NCI-H1436 treated with DMSO at 0.1 percent for 48 hours (cell line): ENCODE measurements at places on chromosomes 5 and 9.

DNA sequence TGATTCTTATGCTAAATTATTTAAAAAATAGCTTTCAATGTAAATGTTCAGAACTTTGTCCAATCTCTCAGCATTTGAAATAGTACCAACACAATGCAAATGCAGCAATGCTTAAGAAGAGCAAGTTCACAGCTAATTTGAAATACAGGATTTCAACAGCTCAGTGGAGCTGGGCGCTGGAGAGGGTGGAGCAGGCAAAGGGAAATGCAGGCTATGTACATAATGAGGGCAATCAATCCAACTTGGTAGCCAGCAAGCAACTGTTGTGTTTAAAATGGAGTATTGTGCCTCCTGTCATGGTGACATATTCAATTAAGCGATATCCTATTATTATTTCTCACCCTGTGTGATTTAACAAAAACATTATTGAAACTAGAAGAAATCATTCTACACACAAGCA lies 568.8 kb downstream of the PSAT1 start:
- DNase-seq: peak; percentile 12

DNA sequence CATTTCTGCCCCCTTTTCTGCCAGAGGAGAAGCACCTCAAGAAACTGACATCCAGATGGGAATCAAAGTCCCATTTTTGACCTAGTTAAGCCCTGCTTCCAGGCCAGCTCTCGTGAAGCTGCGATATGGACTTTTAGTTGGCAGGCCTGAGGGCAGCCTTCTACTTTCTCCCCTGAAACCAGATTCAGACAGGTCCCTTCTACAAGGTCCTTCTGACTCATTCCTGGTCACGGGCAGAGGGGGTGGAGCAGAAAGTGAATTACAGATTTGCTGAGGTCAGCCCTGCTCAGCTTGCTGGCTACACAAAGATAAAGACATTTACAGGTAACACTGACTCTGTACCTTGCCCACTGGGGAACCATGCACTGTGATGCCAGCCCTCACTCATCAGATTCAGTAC lies 52.8 kb upstream of the TUT7 start:
- no peak for DNase-seq

- no peak for DNase-seq
Measured at GRCh38 chr9:21429191-21429590, 11.0 kb upstream of the IFNA1 start.

- no peak for DNase-seq
Measured at GRCh38 chr9:99119976-99120655, 15.2 kb downstream of the TGFBR1 start.

GRCh38 chr9:133733421-133733795 lies 4.7 kb downstream of the SARDH start:
- DNase-seq: no peak

GRCh38 chr9:104091708-104092107 lies 2.4 kb upstream of the SMC2 start:
- peak; percentile 74 for DNase-seq

- DNase-seq: no peak
Measured at GRCh38 chr9:115764645-115765044, 388.9 kb upstream of the PAPPA start.

DNA sequence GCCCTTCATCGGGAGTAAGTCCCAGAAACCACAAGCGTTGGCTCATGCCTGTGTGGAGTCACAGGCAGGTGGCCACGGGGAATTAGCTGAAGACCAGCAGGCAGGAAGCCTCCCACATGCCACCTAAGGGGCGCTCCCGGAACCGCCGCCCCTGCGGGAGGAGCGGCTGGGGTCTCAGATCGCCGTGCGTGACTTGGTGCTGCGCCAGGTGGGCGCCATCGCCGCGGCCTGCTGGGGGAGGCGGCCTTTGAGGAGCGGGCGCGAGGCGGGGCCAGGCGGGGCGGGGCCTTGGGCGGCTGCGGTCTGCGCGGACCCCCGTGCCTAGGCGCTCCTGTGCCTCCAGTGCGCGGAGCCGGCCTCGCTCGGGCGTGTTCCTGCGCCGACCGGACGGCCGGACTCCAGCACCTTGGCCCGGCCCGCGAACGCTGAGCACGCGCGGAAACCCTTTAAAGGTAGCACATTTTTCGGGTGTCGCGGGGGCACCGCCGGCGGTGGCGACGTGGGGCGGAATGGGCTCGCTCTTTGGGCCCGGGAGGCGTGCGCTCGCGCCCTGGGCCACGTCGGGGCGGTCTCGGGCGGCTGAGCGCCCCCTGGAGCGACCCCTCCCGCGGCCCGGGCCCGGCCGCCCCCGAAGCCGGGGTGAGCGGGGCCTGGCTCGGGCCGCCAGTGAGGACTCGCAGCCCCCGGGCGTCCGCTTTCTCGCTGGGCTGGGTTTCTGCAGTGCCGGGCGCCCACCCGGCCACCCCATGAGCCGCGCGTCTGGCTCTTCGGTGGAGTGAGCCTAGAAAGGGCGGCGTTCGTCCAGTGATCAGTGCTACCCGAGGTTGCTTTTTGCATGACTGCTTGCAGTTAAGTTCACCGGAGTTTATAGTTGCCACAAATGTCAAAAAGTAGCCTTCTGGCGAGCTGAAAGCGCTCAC lies 24.5 kb downstream of the LECT2 start:
- no peak for DNase-seq

DNA sequence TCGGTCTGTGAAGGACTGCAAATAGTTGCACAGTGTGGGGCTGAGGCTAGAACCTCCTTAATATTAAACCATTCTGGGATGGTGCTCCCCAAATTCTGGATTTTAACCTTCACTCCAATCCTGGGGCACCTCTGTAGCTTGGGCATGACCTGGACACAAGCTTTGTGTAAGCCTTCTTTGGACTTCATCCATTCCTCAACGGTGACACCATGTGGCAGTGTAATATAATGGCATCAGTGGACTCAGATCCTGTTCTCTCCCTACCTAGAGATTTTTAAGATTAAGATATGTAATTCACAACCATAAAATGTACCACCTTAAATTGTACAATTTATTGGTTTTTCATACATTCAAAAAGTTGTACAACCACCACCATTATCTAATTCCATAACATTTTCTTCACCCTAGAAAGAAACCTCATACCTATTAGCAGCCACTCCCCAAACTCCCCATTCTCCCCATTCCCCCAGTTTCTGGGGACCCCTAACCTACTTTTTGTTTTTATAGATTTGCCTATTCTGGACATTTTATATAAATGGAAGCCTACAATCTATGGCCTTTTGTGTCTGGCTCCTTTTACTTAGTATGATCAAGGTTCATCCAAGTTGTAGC lies 4.8 kb upstream of the PLGRKT start:
- no peak for DNase-seq

DNA sequence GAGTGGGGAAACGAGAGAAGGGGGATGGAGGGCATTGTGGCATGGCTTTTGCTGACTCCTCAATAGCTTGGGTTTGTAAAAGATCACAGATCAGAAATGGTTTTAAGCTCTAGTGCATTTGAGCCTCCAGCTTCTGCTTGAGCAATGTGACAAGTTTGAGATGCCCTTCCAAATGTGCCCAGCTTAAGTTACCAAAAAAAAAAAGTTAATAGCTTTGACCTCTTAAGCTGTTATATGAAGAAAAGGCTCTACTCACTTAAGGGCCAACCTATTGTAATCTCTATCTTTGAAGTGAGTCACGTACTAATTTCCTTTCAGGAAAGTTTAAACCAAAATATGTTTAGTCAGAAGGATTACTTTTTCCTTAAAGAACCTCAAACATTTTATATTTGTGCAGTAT lies 428.8 kb upstream of the ACTBL2 start:
- no peak for DNase-seq
